ENCODE measurements at places on chromosomes 13 and 19. TPM values are rescaled to one million over a fixed set of nuclear protein-coding genes. Genes with fewer than 3 reads are reported as not detected.

DNA sequence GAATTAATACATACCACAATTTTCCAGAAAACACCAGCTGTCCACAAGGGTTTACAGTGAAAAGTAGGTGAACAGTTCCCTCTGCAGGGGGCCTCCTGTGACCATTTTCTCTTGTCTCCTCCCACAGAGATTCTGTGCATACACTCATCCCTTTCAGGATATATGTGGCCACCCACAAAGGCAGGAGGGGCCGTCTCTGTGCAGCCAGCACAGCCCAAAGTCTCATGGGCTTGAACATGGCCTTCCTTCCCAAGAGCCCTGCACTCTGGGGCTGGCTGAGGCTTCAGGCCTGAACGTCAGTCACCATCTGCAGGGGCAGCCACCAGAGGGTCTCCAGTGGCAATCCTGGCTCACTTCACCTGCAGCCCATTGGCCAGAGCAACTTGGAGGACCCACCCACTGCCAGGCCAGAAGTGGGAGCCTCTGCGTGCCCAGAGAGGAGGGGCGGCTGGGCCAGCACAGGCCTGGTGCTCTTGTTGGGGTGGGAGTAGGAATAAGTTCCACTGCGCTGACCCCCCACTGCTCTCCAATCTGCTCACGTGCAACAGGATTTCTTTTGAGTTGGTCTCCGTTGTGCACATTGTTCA, 25.1 kb downstream of the TMEM161A start:
- no peak for DNase-seq

F10 gene
- not detected for total RNA-seq

DNA sequence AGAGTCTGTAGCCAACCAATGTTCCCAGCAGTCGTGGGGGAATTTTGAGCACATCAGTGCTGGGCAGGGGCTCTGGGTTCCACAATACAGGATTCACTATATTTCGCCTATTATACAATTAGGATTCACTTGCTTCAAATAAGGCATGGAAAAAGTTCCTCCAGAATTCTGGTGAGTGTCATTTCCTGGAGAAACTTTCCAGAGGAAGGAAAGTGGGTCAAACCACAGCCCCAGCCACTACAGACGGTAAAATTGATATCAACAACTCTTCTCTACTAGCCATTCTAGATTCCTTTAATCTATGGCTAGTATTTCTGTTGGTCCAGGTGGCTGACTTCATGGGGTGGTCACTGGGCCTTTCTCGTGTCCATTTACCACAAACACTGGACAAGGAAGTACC, 10.5 kb downstream of the MYCBP2 start:
- DNase-seq = no peak

LGI4 gene
- not detected for total RNA-seq

GJB6 gene
- total RNA-seq = 3.1 TPM

All from activated T-cell treated with anti-CD3 and anti-CD28 coated beads, Interleukin-2, amount 50 U/mL, for 4 hours (primary cell).